ENCODE measurements at places on chromosomes 11 and 22. TPM values are rescaled to one million over a fixed set of nuclear protein-coding genes. Genes with fewer than 3 reads are reported as not detected.

- H3K27ac ChIP-seq, result no peak overlapping the region
- no peaks in the 10 kb centered on the region for H3K27me3 ChIP-seq
- no peaks in the 10 kb centered on the region for H3K36me3 ChIP-seq
- H3K4me3 ChIP-seq, result no peak overlapping the region
- H3K4me1 ChIP-seq, result no peaks in the 10 kb centered on the region
Measured at GRCh38 chr11:87190071-87190470, 152.3 kb downstream of the TMEM135 start.

DNA sequence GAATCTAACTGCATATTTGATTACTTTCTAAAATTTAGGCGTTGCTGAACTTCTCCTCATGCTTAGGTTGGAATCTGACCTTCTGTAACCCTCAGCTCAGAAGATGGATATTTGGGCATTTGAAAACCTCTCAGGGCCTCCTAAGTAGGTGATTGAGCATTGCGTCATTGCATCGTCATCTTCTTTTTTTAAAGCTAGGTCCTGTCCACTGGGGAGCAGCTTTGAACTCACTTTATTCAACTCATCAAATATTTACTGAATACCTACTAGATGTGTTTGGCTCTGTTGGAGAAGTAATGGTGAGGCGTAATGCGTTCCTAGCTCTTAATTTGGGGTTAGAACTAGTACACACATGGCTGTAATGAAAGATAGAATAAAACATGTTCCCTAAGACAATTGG is 56.8 kb downstream of the ZBTB16 start:
- H3K36me3 ChIP-seq, result no peaks in the 10 kb centered on the region
- H3K27ac ChIP-seq, result no peak overlapping the region
- no peaks in the 10 kb centered on the region for H3K27me3 ChIP-seq
- DNase-seq, result no peak
- no peak overlapping the region for H3K4me3 ChIP-seq
- H3K4me1 ChIP-seq, result peaks cover 74% of the 10 kb centered on the region

MTNR1B gene
- not detected for total RNA-seq

MRGPRF gene
- total RNA-seq, result 16.2 TPM

MAPK8IP2 gene
- 0.43 TPM for total RNA-seq

DNA sequence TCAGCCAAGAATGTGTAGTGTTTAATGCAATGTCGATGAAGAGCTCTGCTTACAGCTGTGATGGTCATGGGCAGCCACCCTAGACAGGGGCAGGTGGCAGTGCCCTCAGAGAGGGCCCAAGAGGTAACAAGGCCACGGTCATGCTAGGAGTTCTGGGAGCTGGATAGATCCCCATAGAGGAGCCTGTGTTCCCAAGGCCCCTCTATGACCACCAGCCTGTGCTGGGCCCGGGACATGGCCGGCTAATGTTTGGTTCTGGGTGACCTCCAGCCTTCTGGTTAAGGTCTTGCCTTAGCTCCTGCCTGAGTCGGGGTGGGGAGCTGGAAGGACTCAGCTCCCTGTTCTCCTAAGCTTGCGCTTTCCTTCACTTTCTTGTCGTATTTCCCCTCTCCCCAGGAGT is 65.1 kb downstream of the GRIK4 start:
- H3K4me1 ChIP-seq, result no peaks in the 10 kb centered on the region
- H3K4me3 ChIP-seq, result no peak overlapping the region

CTSF gene
- total RNA-seq, result 39.7 TPM

SLC22A25 gene
- total RNA-seq, result not detected

DNA sequence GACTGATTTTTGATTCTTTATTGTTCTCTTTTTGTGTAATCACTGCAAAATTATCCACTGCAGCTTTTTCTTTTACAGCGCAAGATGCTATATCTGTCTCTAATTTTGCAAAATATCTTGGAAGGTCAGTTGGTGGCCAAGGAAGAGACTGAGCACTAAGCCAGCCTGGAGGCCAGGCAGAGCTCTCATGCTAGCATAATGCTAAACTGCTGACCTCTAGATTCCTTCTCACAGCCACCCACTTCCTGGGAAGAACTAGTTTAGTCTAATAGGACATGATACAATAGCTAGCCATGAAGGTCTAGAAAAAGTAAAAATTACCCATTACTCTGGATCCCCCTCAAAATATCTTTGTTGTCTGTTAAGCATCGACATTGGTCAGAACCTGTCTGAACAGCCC is 227.2 kb upstream of the ARHGAP20 start:
- H3K4me3 ChIP-seq, result no peak overlapping the region
- H3K27ac ChIP-seq, result no peak overlapping the region
- H3K27me3 ChIP-seq, result no peaks in the 10 kb centered on the region

DTX4 gene
- total RNA-seq, result 46.1 TPM

- no peaks in the 10 kb centered on the region for H3K4me1 ChIP-seq
- H3K36me3 ChIP-seq, result no peaks in the 10 kb centered on the region
- no peak overlapping the region for H3K4me3 ChIP-seq
- no peak overlapping the region for H3K27ac ChIP-seq
Measured at GRCh38 chr22:25572708-25573171, 8.3 kb downstream of the GRK3 start.

DNA sequence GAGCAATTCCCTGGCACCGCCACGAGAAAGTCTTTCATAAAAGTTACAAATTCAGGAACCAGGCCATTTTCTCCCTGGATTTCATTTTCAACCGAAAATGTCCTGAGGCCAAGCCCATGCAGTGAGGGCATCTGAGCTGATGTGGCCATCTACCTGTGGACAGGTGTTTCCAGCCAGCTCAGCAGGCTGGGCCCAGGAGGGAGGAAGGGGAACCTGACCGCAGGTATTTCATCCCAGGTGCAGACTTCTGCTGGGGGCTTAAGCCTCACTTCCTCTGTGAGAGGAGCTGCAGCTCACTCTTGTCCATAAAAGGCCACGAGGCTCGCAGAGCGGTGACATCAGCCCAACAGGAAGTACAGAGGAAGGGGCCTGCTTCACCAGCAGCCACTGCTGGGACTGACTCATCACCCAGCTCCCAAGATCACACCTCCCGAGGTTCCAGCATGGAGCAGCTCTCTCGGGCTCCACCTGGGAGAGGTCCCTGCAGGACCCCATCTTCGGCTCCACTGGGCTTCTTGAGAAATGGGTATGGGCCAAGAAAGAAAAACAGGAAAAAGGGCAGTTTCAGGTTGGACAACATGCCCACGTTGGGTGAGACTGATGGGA is 56.4 kb downstream of the MYH9 start:
- DNase-seq, result peak; percentile 93
- peaks cover 25% of the 10 kb centered on the region for H3K36me3 ChIP-seq
- peak overlapping the region; percentile 14 for H3K4me3 ChIP-seq
- H3K27ac ChIP-seq, result peak overlapping the region; percentile 95
- no peaks in the 10 kb centered on the region for H3K27me3 ChIP-seq

DNA sequence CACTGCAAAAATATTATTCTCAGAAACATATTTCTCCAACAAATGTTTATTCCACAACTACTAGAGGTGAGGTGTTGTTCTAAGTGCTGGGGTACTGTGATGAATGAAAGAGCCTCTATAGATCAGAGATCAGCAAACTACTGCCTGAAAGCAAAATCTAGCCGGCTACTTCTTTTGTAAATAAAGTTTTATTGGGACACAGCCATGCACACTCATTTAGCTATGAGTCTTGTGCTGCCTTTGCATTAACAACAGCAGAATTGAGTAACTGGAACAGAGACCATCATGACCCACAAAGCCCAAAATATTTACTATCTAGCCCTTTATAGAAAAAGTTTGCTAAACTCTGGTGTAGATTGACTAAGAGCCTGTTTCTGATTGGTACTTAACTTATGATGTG is 37.1 kb upstream of the CRYBB3 start:
- DNase-seq, result no peak
- peaks cover 4% of the 10 kb centered on the region for H3K36me3 ChIP-seq
- no peak overlapping the region for H3K27ac ChIP-seq
- peaks cover 28% of the 10 kb centered on the region for H3K4me1 ChIP-seq
- no peak overlapping the region for H3K4me3 ChIP-seq
- no peaks in the 10 kb centered on the region for H3K27me3 ChIP-seq

TTC36 gene
- total RNA-seq, result not detected

DNA sequence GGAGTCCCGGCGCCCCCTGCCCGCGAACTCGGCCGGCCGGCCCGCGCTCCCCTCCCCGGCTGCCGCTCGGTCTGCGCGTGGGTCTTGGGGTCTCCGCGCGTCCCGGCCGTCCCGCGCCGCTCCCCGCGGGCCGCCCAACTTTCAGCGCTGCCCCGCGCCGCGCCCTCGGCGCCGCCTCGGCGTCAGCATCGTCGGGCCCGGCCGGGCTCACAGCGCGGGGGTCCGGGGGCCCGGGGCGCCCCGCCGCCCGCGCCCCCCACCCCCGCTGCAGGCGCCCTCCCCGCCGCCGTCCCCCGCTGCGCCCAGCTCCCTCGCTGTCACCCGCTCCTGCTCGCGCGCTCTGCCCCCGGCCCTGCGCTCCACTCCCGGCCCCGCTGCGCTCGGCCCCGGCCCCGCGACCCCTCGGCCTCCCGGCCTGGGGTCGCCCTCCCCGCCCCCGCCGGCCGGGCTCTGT is at the start of gene KCNJ4:
Gene KCNJ4 (minus strand): TSS at position 124 of the 454 bp plus-strand sequence. CDS start 27,067 bp downstream, outside the sequence.
- peaks cover 14% of the 10 kb centered on the region for H3K4me1 ChIP-seq
- peak within 1 kb of the TSS; percentile 50 for H3K4me3 ChIP-seq
- H3K36me3 ChIP-seq, result no peaks in the 10 kb centered on the region
- no peak for DNase-seq
- peaks cover 74% of the 10 kb centered on the region for H3K27me3 ChIP-seq
- no peak within 1 kb of the TSS for H3K27ac ChIP-seq

PIK3IP1 gene
- total RNA-seq, result 20.5 TPM

GRCh38 chr22:45455621-45456020 is 42.1 kb downstream of the RIBC2 start:
- H3K4me1 ChIP-seq, result peaks cover 13% of the 10 kb centered on the region
- no peaks in the 10 kb centered on the region for H3K27me3 ChIP-seq

BIRC3 gene
- 58.5 TPM for total RNA-seq

GRCh38 chr11:61111786-61112517 is 9.7 kb downstream of the CD5 start:
- no peak overlapping the region for H3K27ac ChIP-seq
- no peaks in the 10 kb centered on the region for H3K4me1 ChIP-seq
- no peaks in the 10 kb centered on the region for H3K36me3 ChIP-seq
- H3K4me3 ChIP-seq, result no peak overlapping the region
- no peak for DNase-seq

MISFA gene
- total RNA-seq, result 1.3 TPM

DNA sequence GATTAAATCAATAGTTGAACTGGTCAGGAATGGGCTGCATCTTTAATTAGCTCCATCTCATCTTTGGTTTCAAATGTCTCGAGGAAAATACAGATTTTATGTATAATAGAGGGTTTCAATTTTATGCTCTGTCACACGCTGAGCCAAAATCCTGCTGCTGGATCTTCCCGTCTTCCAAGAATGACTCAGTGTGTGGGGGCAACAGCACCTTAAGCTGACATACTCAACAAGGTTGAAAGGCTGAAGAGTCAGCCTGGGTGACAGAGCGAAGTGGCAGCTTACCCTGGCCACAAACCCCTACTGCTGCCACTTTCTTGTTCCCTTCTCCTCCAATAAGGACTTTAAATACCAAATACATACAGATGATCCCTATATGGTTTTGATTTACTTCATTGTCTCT is 9.0 kb upstream of the PCF11 start:
- no peak overlapping the region for H3K4me3 ChIP-seq
- H3K36me3 ChIP-seq, result no peaks in the 10 kb centered on the region
- DNase-seq, result no peak
- no peaks in the 10 kb centered on the region for H3K4me1 ChIP-seq
- no peak overlapping the region for H3K27ac ChIP-seq

DEFB131B gene
- total RNA-seq, result not detected
